Lung (tissue), 17 donors: ENCODE measurements at places on chromosomes 16 and 17.
A peak's percentile ranks its signal among the peaks of the same experiment; 100 is the strongest.

GRCh38 chr16:50276801-50277555 lies 10.6 kb downstream of the ADCY7 start:
- no peak for DNase-seq

DNA sequence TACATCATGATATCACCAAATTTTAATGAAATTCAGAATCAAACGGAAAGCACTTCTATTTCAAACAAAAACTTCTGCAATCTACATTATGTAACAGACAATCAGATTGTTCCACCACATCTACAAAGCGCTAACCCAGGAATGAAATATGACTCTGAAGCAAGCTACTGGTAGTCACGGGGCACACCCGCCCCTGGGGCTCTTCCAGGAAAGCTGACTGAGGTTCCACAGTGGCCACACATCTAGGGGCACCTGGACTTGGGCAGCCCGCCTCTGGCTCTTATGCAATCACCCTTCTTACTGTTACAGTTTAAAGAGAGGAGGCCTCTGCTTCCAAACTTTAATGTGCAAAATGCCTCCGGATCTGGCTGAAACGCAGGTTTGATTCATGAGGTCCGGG lies 27.5 kb downstream of the ZCCHC14 start:
- DNase-seq: peak; percentile 59

DNA sequence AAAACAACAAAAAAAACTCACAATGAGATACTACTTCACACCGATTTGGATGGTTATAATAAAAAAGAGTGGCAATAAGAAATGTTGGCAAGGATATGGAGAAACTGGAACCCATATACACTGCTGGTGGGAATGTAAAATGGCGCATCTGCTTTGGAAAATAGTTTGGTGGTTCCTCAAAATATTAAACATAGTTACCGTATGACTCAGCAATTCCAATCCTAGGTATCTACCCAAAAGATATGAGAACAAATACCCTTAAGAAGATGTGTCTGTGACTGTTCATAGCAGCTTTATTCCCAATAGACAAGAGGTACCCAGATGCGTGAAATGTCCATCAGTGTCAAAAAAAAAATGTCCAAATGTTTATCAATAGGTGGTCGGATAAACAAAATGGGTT lies 7.2 kb downstream of the CPPED1 start:
- no peak for DNase-seq

- no peak for DNase-seq
Observed at GRCh38 chr16:64311241-64311640, 810.6 kb downstream of the CDH11 start.

DNA sequence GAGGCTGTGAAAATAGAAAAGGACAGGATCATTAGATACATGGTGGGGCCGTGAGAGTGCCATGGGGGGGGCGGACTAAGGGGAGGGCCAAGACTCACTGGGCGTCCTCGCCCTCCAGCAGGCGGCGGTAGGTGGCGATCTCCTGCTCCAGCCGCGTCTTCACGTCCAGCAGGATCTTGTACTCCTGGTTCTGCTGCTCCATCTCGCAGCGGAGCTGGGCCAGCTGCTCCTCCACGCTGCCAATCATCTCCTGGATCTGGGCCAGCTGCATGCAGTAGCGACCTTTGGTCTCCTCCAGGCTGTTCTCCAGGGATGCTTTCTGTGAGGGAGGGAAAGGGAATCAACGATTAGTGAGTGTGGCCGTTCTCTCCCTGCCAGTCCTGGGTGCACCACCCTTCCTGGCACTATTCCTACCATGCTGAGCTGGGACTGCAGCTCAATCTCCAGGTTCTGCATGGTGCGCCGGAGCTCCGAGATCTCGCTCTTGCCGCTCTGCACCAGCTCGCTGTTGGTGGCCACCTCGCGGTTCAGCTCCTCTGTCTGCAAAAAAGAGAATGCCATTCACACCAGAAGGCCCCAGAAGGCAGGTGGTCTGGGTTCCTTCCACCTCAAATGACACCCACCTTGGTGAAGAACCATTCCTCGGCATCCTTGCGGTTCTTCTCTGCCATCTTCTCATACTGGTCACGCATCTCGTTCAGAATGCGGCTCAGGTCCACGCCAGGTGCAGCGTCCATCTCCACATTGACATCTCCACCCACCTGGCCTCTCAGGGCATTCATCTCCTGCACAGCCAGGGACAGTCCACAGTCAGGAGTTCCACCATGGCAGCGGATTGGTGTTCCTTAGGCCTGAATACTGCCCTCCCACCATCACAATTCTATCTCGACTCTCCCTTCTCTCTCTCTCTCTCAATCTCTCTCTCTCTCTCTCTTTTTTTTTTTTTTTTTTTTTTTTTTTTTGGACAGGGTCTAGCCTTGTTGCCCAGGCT lies 3.3 kb downstream of the KRT14 start:
- no peak for DNase-seq
